ENCODE measurements at places on chromosomes 7 and 10. TPM values are rescaled to one million over a fixed set of nuclear protein-coding genes. Genes with fewer than 3 reads are reported as not detected.

TMEM176B gene
- not detected for total RNA-seq

MACROH2A2 gene
- under 0.01 TPM for total RNA-seq

HNRNPH3 gene
- 19.2 TPM for total RNA-seq

MYL10 gene
- total RNA-seq = not detected

NODAL gene
- not detected for total RNA-seq

RELN gene
- 787 TPM for total RNA-seq

LIPN gene
- not detected for total RNA-seq

TBXAS1 gene
- total RNA-seq = 2.0 TPM

LRRD1 gene
- total RNA-seq = under 0.01 TPM

COMMD3 gene
- total RNA-seq = 40.0 TPM

GNAT3 gene
- total RNA-seq = not detected

CDH23 gene
- under 0.01 TPM for total RNA-seq

GRID1 gene
- not detected for total RNA-seq

ZFYVE27 gene
- 20.6 TPM for total RNA-seq

CDK14 gene
- 3.2 TPM for total RNA-seq

CXCL12 gene
- 2.9 TPM for total RNA-seq

PTF1A gene
- not detected for total RNA-seq

METTL27 gene
- total RNA-seq = 0.70 TPM

AQP1 gene
- total RNA-seq = 147 TPM

VWA2 gene
- not detected for total RNA-seq

MCM7 gene
- 138 TPM for total RNA-seq

LSM8 gene
- 40.5 TPM for total RNA-seq

SGCE gene
- 85.4 TPM for total RNA-seq

RAB18 gene
- 44.4 TPM for total RNA-seq

All from dermis blood vessel endothelial cell (primary cell).